ENCODE measurements at places on chromosomes 5 and 9. TPM values are rescaled to one million over a fixed set of nuclear protein-coding genes. Genes with fewer than 3 reads are reported as not detected.

DNA sequence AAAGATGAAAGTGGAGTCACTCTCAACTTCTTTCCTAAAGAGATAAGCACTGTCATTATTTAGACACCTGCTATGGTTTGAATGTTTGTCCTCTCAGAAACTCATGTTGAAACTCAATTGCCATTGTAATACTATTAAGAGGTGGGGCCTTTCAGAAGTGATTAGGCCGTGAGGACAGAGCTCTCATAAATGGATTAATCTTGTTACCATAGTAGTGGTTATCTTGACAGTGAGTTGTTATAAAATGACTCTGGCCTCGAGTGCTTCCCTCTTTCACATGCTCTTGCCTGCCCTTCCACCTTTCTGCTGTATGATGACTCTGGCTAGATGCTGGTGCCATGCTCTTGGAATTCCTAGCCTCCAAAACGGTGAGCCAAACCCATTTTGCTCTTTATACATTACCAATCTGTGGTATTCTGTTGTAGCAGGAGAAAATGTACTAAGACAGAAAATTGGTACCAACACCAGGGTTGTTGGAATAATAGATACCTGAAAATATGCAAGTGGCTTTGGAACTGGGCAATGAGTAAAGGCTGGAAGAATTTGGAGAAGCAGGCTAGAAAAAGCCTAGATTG, 38.0 kb downstream of the GDA start:
- DNase-seq: no peak

DNA sequence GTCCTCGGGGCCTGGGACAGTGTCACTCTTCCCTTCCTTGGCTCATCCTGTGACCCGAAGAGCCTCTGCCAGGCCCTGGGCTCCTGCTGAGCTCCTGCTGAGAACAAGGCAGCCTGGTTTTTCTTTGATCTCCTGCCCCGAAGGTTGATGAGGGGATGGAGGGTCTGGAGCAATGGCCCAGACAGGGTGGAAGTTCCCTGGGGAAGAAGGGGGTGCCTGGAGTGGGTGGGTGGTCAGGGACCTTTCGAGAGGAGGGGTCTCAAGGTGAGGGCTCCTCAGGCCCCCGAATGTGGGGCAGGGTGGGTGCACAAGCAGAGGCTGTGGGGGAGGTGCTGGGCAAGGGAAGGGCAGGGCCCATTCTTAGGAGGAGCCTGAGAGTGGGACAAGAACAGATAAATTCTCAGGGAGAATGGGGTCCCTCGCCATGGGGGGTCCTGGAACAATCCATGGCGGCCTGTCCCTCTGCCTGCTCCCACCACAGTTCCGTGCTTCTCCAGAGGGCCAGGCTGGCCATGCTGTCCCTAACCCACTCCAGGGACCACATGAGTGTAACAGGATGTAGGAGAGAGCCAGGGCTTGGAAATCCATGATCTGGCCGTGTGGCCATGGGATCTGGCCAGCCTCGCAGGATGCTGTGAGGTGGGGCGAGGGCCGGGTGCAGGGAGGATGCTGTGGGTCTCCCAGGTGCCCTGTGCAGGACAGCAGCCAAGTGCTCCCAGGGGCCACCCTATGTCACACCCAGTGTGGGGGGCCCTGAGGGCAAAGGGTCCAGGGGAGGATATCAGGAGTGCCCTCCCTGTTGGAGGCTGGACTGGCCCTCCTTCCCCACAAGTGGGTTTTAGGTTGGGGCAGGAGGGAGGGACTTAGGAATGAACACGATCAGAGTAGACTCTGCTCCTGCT, 128.5 kb upstream of the LPCAT1 start:
- peak; percentile 31 for DNase-seq

DNA sequence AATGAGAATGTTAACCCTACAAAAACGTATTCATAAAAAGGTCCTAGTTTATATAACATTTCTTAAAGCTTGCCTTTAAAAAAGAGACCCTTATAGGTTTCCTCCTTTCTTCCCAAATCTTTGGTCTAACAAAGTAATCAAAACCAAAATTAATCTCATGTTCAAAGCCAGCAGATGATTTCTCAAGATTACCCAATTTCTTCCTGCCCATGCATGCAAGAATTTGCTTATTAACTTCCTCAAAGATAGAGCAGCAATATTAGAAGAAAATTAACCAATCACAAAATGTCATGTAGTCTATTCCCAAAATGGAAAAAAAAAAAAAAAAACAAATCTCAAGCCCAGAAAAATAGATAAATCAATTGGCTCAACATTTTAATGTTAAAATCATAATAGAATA, 114.9 kb downstream of the MLLT3 start:
- no peak for DNase-seq

DNA sequence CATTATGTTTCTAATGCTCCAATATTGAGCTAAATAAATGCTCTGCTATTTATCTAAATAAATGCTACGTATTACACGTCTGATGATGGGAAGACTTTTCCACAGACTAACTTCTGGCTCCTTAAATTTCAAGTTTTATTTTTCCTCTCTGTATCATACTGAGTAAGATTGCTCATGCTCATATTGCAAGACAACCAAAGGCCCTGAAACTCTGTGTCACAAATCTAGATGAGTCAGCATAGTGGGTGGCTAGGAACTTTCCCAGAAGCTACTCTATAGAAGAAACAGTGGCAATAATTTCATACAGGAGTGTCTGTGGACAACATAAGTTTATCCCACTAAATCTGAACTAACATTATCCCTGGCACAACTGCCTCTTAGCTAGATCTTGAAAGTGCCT, 53.0 kb upstream of the RFX3 start:
- no peak for DNase-seq

GRCh38 chr5:52988335-52989024, 672 bp upstream of the ITGA2 start:
- DNase-seq: no peak

Gene CDH6
- 6.5 TPM for total RNA-seq

Gene SPATA31C1
- total RNA-seq: not detected

Gene GRXCR2
- total RNA-seq: not detected
